ENCODE measurements at places on chromosomes 4 and X.
A peak's percentile ranks its signal among the peaks of the same experiment; 100 is the strongest.

DNA sequence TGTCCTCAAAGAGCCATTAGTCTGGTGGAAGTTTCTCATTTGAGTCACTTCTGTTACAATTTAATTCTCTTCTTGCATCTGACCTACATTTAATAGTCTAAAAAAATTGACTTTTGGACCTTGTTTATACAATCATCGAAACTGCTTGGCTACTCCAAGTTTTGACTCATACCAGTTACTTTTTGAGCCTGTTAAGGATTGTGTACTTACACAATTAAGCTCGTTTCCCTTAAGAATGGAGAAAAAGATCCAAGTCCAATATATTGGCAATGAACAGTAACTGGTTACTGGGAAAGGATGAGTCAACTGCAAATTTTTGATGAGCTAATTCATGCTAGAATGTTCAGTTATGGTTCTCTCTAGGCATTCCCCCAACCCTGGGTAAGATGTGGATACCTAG is 58.2 kb downstream of the DCX start:
- DNase-seq, result no peak

- no peak for DNase-seq
Measured at GRCh38 chr4:52617336-52618020, 41.6 kb downstream of the USP46 start.

DNA sequence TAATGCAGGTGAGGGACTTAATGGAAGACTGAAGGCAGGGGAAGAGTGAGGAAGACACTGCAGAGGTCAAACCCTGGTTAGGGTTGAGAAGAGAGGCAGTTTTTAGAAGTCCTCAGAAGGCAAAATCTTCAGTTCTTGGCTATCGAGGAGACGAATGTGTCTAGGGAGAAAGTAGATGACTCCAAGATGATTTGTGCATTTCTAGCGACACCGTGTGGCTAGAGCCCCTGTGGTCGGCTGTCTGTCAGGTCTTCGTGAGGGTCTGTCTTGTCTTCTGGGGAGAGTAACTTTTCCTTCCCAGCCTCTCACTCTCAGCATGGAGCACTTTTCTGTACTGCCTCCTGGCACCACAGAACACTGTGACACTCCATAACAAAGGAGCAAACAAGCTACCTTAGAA is 458.1 kb downstream of the STIM2 start:
- DNase-seq, result peak; percentile 8

- no peak for DNase-seq
Measured at GRCh38 chrX:133859336-133859735, 126.1 kb downstream of the GPC3 start.

- DNase-seq, result peak; percentile 38
Measured at GRCh38 chr4:80045786-80046185, 27.2 kb downstream of the ANTXR2 start.

- no peak for DNase-seq
Measured at GRCh38 chr4:113596396-113596795, 165.1 kb downstream of the CAMK2D start.

- DNase-seq, result no peak
Measured at GRCh38 chr4:121597346-121597934, 99.3 kb downstream of the ANXA5 start.

- DNase-seq, result no peak
Measured at GRCh38 chr4:147658501-147658900, 25.5 kb downstream of the PRMT9 start.

GRCh38 chr4:162837241-162837640 is 329.4 kb downstream of the NAF1 start:
- no peak for DNase-seq

GRCh38 chr4:40564815-40565483 is 64.7 kb downstream of the RBM47 start:
- no peak for DNase-seq

GRCh38 chr4:71290074-71290473 is 48.7 kb upstream of the SLC4A4 start:
- peak; percentile 47 for DNase-seq

- no peak for DNase-seq
Measured at GRCh38 chrX:4206941-4207340, 493.5 kb upstream of the PRKX start.

DNA sequence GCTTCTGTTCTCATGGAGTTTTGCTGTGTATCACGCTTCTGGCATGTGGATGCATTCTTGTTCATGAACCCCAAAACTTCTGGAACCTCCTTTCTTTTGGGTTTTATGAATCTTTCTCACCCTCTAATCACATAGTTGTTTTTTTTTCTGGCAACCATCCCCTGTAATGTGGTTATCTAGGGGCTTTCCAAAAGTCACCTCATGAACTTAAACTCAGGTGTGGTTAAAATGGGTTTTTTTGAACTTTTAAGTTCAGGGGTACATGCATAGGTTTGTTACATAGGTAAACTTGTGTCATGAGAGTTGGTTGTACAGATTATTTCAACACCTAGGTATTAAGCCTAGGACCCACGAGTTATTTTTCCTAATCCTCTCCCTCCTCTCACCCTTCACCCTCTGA is 1099.4 kb upstream of the SLIT2 start:
- DNase-seq, result no peak

GRCh38 chr4:74366367-74366911 is 1.5 kb downstream of the EREG start:
- DNase-seq, result no peak

DNA sequence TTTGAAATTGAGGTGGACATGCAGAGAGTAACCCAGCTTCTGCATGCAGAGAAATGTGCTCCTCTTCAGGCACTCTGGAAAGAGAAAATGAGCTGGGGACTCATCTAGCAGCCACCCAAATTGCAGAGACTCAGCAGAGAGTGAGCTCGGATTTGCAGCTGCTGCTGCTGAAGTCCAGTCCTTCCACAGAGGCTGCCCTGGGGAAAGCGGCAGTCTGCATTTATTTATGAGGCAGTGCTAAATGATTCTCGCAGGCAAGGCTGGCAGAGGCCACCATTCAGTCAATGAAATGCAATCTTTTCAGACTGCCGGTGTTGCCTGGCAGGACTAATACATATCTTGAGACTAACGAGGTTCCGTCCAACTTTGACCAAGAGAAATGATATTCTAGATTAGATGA is 404.8 kb downstream of the NLGN4X start:
- DNase-seq, result no peak

Data from GM04504 (cell line).